Skeletal muscle cell (primary cell): ENCODE measurements at places on chromosomes 12 and 14.

GRCh38 chr12:102726686-102727085 is 190.4 kb downstream of the PAH start:
- DNase-seq = no peak

- no peak for DNase-seq
These were observed 102.7 kb downstream of the ST8SIA1 start for GRCh38 chr12:22231836-22232235.

GRCh38 chr12:9951026-9951675 is 19.0 kb upstream of the CLEC2A start:
- no peak for DNase-seq

- peak; percentile 13 for DNase-seq
These were observed 110.6 kb upstream of the PRMT8 start for GRCh38 chr12:3380200-3381043.

DNA sequence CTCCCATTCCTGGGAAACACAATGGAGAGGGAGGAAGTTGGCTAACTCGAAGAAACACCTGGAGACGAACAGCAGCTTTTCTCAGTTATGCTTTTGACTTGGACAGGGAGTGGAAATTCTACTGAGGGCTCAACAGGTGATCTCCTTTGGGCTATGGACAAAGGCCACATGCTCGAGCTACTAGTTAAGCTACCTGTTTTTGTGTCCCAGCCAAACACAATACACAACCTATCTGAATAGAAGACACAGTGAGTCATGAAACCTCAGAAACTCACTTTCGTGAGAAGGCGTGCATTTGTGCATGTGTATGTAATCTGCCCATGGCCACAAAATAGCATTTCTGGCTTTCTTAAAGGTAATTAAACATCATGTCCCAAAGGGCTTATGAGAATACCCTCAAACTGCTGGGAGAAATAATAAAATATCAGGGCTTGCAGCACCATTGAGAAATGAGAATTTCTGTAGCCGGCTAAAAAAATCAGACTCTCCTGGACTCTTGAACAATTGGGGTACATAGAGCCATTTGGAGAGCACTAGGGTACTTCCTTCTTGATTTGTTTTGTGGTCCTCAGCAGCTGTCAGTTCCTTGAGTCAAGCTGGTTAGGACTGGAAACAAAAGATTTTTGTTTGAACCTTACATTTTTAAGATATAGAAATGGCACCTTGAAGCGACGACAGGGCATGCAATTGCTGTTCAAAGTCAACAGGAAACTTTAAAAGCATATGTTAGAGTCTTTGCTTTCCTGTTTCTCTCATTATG is 85.5 kb upstream of the PTHLH start:
- no peak for DNase-seq

GRCh38 chr14:105313381-105314286 is 914 bp upstream of the PACS2 start:
- no peak for DNase-seq

DNA sequence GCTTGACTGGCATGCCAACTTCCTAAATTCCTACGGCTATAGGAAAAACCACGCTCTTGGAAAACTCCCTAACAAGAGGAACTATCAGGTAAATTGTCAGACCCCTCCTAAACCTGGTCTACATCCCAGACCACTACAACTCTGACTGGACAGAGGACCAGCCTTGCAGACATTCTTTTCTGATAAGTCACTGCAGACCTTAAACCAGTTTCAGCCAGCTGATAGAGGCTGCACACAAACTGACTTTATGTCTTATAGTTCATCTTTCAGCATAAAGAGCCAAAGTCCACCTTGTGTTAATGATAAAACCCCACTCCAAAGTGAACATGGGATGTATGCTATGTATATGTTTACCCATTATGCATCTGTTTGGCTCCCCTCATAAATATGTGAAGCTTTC is 166.6 kb downstream of the KTN1 start:
- no peak for DNase-seq

- no peak for DNase-seq
These were observed 1.4 kb upstream of the ITGB7 start for GRCh38 chr12:53208435-53208834.

DNA sequence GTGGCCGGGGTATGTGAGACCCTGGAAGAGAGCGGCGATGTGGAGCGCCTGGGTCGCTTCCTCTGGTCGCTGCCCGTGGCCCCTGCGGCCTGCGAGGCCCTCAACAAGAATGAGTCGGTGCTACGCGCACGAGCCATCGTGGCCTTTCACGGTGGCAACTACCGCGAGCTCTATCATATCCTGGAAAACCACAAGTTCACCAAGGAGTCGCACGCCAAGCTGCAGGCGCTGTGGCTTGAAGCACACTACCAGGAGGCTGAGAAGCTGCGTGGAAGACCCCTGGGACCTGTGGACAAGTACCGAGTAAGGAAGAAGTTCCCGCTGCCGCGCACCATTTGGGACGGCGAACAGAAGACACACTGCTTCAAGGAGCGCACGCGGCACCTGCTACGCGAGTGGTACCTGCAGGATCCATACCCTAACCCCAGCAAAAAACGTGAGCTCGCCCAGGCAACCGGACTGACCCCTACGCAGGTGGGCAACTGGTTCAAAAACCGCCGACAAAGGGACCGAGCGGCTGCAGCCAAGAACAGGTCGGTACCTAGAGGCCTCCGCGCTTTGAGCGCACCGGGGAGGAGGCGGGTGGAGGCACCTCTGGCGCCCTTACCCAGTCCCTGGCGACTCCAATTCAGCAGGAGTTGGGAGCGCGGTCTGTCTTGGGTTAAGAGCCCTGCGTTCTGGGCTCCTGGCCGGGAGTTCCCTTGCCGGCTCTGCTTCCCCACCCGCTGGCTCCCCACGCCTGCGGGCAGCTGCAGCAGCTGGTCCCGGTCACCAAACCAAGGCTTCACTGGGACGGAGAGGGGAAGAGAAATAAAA is 700 bp downstream of the SIX6 start:
- DNase-seq = no peak

DNA sequence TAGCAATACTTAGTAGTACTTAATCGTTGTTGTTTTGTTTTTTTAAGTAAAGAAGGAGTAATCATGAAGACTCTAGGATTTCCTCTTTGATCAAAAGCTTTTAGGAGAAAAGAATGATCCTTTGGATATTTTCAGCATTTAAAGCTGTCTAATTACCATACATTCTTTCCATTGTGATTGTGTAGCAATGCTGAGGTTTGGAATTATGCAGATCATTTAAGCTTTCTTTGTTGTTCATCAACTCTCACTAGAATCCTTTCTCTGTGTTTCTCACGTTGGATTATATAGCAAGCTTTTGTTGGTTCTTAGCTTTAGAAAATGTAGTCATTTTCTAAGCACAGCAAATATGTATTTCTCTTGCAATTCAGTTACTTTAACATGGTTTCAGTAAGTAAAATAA is 25.8 kb downstream of the CCDC91 start:
- DNase-seq = no peak

DNA sequence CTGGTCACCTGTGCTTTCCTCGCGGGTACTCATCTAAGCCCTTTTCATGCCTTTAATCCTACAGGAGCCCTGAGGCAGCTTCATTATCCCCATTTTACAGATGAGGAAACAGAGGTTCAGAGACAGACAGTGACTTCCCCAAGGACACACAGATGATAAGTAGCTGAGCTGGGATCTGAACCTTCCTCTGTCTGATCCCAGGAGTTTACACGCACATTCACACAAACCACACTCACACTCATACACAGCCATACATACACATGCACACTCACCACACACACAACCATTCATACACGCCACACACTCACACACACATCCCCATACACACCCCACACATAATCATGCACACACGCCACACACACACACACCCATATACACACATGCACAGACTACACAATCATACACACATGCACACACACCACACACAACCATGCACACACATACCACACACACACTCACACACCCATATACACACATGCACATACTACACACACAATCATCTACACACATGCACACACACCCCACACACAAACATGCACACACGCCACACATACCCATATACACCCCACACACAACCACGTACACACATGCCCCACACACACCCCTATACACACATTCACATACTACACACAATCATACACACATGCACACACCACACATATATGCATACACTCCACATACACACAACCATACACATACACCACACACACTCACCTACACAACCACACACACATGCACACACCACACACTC is 2.7 kb downstream of the TMEM119 start:
- no peak for DNase-seq

GRCh38 chr12:53991077-53991460 is 6.1 kb downstream of the HOXC10 start:
- DNase-seq = peak; percentile 65

- no peak for DNase-seq
These were observed 1.7 kb downstream of the DYNC1H1 start for GRCh38 chr14:101965770-101966722.

DNA sequence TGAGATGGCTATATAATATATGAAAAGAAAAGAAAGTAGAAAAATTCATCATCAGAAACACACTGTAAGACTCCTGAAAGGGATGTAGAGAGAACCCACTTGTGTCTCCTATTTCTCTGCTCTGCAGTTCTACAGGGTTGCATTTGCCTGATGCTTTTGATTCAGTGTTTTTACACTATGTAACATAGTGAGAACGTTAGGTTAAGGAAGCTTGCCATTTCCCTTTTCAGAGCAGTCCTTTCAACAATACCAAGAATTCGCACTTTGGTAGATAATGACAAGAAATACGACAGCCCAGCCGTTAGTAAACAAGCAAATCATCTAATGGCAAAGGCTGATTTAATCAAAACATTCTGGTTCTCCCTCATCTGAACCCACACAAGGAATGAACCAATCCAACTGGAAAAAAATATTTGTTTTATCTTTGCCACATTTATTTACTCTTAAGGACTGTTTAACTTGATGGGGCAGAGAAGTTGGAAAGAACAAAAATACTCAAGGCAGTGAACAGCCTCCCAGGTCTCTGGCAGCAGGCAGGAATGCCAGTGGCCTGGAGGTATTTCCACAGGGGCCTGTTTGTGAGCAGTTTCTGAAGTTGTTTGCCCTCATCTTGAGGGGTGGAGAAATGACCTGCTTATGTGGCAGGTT is 30.8 kb upstream of the SOCS2 start:
- no peak for DNase-seq

DNA sequence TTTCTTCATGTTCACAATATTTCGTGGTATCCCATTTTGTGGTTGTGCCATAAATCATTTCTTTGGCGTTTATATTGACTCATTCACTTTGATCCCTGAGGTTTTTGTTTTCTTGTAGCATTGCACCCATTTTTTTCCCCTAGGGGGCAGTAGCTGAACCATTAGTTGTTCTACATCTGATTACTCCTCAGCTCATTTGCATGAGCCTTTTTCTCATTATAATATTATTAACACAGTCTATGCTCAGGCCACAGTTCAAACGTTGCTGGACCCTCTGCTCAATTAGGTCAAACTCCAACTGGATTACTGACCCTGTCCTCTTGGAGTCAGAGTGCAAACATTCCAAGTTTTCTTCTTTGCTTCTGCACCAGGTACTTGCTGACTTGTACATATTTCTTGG is 475.4 kb upstream of the SEL1L start:
- DNase-seq = no peak

- no peak for DNase-seq
These were observed 91.9 kb upstream of the MUCL1 start for GRCh38 chr12:54762390-54762789.

DNA sequence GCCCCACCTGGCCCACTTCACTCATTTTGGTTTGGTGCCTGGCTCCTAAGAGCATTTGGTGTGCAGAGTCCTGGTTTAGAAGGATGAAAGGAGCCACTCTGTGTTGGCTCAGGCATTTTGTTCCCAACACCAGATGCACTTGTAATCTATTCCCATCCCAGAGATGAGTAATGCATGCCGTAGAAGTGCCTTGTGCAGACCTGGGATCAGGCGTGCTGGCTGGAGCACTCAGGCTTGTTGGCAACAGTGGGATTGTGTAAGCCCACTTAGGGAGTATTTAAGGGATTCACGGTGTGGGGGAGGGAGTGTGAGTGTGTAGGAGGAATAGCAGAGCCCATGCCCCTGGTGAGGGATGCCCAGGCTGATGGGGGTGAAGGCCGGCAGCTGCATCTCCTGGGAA is 501.5 kb upstream of the TBX3 start:
- peak; percentile 39 for DNase-seq

GRCh38 chr12:2335109-2335508 is 282.3 kb downstream of the CACNA1C start:
- DNase-seq = no peak

DNA sequence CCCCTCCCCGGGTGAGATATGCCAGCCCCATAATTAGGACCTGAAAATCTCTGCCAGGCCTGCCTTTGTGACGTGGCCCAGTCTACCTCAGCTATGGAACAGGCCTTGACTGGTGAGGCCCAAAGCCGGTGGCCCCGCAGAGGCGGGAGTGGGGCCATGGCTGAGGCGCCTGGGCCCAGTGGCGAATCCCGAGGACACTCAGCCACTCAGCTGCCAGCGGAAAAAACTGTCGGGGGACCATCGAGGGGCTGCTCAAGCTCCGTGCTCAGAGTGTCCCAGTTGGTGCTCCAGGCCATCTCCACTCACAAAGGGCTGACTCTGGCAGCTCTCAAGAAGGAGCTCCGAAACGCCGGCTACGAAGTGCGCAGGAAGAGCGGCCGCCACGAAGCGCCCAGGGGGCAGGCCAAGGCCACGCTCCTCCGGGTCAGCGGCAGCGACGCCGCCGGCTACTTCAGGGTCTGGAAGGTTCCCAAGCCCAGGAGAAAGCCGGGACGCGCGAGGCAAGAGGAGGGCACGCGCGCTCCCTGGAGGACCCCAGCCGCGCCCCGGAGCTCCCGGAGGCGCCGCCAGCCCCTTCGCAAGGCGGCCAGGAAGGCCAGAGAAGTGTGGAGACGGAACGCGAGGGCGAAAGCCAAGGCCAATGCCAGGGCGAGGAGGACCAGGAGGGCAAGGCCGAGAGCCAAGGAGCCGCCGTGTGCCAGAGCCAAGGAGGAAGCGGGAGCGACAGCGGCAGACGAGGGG is 21.4 kb downstream of the ZNF641 start:
- no peak for DNase-seq

DNA sequence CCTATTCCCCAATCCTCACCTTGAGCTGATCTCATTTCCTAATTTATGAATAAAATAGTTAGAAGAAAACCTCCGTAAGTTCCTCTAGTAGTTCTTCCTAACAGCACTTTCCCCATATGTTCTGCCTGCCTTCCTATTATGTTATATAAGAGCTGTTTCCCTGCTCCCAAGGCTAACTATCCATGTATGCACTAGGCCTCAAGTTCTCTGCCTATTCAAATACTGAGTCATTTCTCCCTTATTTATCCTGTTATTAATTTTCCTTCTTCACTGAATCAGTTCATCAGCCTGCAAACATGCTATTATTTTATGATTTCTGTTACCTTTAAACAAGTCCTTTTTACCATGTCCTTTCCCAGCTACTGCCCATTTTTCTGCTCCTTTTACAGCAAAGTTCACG is 164.1 kb downstream of the EPS8 start:
- DNase-seq = no peak

GRCh38 chr12:11578461-11578993 is 70.9 kb upstream of the ETV6 start:
- DNase-seq = no peak

GRCh38 chr12:100447381-100447780 is 26.3 kb upstream of the NR1H4 start:
- no peak for DNase-seq

GRCh38 chr14:26820138-26820537 is 222.3 kb upstream of the NOVA1 start:
- DNase-seq = peak; percentile 88

GRCh38 chr12:2492236-2492635 is 302.5 kb upstream of the FKBP4 start:
- no peak for DNase-seq

GRCh38 chr14:63659726-63660125 is 18.1 kb upstream of the WDR89 start:
- DNase-seq = no peak
